ENCODE measurements at places on chromosomes 5 and 9. TPM values are rescaled to one million over a fixed set of nuclear protein-coding genes. Genes with fewer than 3 reads are reported as not detected.

CBY3 gene
- not detected for total RNA-seq

DNA sequence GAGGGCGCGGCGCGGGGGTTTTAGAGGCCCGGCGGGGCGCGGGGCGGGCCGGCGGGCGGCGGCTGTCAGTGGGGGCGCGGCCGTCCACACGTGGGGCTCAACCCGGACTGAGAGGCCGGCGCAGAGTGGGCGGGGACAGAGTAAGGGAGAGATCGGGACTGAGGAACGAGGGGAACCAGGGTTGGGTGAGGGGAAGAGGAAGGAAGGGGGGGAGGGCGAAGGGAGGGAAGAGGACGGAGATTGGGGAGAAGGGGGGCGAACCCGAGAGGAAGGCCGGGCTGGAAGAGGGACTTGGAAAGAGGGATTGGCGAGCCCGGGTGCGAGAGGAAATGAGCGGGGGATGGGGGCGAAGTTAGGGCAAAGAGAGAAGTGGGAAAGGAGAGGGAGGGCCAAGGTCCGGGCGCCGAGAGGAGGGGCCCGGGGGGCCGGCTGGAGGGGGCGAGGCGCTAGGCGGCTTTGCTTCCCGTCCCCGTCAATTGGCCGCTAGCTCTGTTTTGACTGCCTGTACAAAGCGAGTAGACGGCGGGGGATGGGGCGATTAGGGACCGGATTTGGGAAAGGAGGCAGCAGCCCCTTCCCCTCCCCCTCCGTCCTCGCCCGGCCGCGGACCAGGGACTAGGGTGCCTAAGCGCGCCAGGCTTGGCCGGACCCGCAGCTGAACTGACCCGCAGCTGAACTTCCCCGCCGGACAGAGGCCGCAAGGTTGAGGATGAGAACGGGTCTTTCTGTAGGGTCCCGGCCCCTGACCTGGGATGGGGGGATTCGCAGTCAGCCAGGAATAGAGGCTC lies 399 bp upstream of the FBN2 start:
- DNase-seq = no peak

GRXCR2 gene
- total RNA-seq = not detected

- no peak for DNase-seq
Observed at GRCh38 chr5:90472783-90473395, 1.7 kb downstream of the MBLAC2 start.

GRCh38 chr9:5858833-5859232 lies 25.9 kb upstream of the ERMP1 start:
- no peak for DNase-seq

GRCh38 chr9:83274787-83275186 lies 211.8 kb upstream of the RASEF start:
- DNase-seq = no peak

GRCh38 chr9:84255696-84256095 lies 84.9 kb downstream of the SLC28A3 start:
- DNase-seq = no peak

ELAVL2 gene
- total RNA-seq = not detected

- no peak for DNase-seq
Observed at GRCh38 chr9:132447346-132447745, 37.3 kb downstream of the CFAP77 start.

TMEM215 gene
- total RNA-seq = not detected

GRCh38 chr5:108233617-108234155 lies 148.2 kb downstream of the FBXL17 start:
- no peak for DNase-seq

SLC35A4 gene
- 69.3 TPM for total RNA-seq

PCDHGA11 gene
- not detected for total RNA-seq

PCDHA6 gene
- total RNA-seq = not detected

GRCh38 chr5:145829708-145830361 lies 5.3 kb downstream of the PRELID2 start:
- DNase-seq = no peak

DNA sequence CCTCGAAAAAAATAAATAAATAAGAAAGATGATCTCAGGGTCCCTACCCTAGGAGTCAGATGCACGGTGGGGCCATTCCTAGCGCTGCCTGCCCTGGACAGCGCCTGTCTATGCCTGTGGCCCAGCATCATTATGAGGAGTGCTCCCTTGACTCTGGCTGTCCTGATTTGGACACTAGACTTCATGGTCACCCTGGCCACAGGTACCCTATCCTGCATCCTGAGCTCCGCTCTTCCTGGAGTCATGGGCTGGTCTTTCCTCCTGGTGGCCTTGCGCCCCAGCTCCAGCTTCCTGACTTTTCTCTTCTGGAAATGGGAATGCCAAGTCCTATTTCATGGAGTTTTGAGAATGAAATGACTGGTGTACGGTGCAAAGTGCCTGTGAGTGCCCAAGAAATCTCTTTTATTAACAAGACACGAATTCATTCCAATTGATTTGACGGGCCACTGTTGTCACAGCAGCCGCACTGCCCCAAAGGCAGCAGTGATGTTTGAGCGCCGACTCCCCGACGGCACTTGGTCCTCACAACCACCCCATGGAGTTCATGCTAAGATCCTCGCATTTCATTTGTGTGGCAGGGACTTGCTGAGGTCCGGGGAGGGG lies 564 bp upstream of the AIF1L start:
- DNase-seq = no peak

DNA sequence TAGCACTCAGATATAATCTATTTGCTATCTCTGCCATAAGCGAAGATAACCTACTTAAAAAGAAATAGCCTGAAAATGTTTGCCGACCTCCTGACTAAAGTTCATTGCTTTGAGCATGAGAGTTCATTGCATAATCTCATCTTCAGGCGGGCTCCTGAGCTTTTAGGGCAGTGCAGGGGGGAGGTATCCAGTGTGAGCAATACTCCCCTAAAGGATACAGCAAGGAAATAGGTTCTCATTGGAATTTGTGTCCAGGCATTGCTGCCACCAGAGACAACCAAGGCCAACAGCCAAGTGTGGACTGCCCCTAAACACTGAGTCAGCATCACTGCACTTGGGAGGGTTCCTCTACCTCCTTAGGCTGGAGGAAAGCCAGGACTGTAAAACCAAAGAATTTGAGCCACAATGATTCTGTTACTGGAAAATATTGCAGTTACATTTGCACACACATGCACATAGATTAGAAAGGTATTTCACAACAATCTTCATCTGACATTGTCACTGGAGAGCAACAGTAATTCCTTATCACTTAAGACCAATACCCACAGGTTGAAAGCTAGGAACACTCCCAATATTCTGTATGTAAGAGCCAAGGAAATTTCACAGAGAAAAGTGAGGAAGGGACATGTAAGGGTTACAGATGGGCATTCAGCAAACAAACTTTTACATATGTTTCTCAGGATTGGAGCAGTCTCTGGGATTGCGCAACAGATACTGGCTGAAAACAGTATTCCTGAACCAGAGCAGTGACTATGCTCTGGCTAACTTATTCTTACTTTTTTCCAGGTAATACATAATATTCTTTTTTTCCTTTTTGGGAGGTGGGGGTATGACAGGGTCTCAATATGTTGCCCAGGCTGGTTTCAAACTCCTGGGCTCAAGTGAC lies 98.6 kb upstream of the TLE1 start:
- DNase-seq = no peak

PCDHB14 gene
- total RNA-seq = not detected

PPP3R2 gene
- total RNA-seq = not detected

GRCh38 chr9:86697213-86697612 lies 250.1 kb downstream of the GAS1 start:
- DNase-seq = no peak

GRCh38 chr9:111598733-111599091 lies 735 bp downstream of the PTGR1 start:
- peak; percentile 7 for DNase-seq

- no peak for DNase-seq
Observed at GRCh38 chr5:74623006-74623611, 17.4 kb downstream of the ENC1 start.

All from activated T-cell treated with anti-CD3 and anti-CD28 coated beads, Interleukin-2, amount 50 U/mL, for 72 hours (primary cell).